Stimulated activated naive CD8-positive, alpha-beta T cell treated with anti-CD3 and anti-CD28 coated beads, Interleukin-15, Interleukin-2, amounts not matched to agents 100 U/mL and 50 U/mL, for 24 hours (primary cell): ENCODE measurements at places on chromosomes 2 and 18.

DNA sequence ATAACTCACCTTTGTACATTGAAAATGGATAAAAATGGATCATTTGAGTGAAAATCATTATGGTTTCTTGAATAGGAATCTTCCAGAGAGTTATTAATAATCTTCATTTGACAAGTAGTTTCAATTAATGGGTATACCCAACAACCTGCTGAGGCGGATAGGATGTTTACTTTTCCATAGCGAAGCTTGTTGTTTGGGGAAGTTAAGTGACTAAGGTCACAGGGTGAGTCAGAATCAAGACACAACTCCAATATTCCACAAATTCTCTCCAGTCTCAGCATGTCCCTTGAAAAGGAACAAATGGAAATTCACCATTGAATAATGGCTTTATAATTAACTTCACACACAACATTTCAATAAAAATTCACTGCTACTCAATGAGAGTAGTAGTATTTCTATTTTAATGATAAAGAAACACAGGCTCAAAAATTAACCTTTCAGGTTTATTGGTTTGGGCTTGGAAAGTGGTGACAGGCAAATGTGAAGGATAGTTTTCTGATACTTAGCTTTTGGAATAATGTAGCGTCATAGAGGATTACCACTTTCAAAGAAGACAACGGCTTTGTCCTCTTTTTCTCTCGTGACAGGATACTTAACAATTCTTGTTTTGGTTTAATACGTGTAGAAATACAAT, 211.3 kb downstream of the GPD2 start:
- DNase-seq, result no peak

- DNase-seq, result no peak
Measured at GRCh38 chr18:50188652-50189051, 6.3 kb downstream of the MYO5B start.

DNA sequence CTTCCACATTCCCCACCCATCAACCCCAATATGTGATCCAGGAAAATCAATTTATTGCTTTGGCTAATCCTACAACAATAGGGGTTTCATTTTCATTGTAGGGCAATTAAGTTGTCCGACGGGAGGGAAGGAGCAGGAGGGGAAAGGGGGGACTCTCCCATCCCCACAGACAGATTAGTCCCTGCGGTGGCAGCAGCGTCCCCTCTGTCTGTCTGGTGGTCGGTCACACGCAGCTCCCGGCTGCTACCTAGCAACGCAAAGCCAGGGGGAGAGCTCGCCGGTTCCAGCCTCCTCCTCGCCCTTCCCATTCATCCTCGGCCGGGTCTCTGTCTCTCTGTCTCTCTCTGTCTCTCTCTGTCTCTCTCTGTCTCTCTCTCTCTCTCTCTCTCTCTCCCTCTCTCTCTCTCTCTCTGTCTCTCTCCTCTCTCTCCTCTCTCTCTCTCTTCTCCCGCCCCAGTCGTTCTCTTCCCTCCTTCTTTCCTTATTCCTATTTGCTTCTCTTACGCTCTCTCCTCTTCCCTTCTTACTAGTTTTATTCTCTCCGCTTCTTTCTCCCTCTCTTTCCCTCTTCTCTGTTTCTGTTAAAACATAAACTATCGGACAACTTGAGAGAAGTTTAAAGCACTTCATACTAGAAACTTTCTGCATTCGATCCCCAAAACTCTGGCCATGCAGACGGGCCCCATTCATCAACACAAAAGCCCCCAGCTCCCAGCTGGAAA, 1.2 kb downstream of the LRP2 start:
- DNase-seq, result no peak

GRCh38 chr2:383178-383577, 95.3 kb upstream of the ALKAL2 start:
- no peak for DNase-seq

GRCh38 chr2:42337356-42337820, 23.6 kb downstream of the COX7A2L start:
- DNase-seq, result no peak

- no peak for DNase-seq
Measured at GRCh38 chr2:144241801-144242200, 278.1 kb downstream of the ZEB2 start.

DNA sequence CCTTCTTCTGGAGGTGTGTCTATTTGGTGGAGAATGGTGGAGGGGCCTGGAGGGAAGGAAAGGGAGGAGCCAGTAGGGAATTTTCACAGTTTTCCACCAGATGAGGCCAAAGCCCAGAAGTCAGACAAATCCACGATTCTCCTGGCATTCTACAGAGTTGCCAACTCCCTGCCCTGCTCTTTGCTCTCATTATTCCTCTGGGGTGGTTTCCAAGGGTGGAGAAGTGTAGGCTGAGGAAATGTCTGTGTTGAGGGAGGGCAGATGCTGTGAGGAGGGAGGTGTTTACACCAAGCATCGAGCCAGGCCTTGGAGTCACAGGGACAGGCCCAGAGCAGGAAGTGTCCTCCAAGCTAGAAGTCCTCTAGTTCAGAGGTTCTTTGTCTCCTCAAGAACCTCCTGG, 124.1 kb upstream of the LGALSL start:
- no peak for DNase-seq

DNA sequence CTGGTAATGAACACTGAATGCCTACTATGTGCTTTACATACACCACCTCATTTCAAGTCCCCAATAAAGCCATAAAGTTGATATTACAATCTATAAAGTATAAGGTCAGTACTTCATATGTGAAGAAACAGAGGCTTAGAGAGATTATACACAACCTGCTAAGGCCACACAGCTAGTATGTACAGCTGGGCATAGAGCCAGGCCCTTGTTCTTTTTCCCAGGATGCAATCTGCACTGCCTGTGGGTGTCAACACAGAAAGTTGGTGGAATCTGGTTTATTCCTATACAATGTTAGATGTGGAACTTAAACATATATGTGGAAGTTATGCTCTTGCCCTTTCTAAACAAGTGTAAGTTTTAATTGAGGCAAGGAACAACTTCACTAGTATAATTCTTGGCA, 32.8 kb downstream of the INSIG2 start:
- no peak for DNase-seq

DNA sequence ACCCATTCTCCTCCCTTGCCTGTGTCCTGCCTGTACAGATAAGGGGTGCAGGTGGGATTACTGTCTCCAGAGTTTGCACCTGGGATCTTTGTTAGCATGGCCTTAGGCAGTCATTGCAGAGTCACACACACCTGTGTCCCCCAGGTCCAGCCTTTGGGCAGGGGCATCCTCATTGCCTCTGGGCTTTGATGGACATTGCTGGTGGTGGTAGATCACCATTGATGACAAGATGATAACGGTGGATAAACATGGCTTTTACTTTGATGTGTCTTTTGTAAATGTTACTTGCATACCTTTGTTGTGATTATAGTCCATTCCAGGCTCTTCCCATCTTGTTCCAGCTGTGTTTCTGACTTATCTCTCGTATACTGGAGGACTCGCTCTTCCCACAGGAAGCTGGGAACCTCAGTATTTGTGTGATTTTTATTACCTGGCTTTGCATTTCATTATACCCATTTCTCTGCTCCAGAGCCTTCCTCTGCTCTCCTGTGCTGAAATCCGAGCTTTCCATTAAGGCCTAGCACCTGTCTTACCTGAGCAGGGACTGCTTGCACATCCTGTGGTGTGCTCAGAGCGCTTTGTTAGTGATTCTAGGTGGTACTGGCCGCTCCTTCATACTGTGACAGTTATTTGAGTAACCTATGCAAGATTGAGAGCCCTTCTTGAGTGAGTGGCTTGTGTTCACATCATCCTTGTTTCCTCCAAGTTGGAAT, 79.2 kb downstream of the PTPRM start:
- no peak for DNase-seq

DNA sequence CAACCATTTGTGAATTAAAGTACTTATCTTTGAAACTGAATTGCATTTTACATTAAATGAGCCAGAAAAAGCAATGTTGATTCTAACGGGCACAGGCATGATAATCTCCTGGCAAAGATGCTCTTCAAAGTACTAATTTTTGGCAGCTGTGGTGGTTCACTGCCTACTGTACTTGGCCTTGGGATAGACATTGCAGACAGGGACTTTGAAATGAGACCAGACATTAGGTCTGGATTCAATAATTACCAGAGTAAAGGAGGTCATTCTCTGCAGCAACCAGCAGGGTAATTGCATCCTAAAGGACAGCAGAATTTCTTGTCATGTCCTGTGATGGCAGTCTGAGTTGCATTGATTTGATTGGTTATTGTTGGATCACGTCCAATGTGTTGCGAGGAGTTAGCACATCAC, 986.5 kb downstream of the TDRD15 start:
- no peak for DNase-seq

- no peak for DNase-seq
Measured at GRCh38 chr2:216214768-216215167, 105.6 kb downstream of the XRCC5 start.

GRCh38 chr18:27921904-27922751, 254.8 kb downstream of the CDH2 start:
- no peak for DNase-seq

DNA sequence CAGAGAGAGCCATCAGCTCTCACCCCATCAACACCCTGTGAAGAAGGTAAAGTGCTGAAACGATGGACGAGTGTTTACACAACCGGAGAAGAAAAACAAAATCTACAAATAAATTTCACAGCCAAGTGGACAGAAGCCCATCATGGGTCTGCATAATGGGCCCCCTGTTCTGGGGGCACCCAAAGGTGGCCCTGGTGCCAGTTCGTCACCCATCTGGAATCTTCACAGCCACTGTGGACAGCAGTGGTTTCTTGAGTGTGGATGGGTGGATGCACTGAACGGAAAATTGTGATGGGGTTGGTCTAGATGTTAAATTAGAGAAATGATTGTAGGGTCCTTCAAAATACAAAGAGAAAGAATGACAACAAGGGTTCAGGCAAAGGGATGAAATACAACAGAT, 38.8 kb downstream of the ANKMY1 start:
- no peak for DNase-seq

GRCh38 chr2:74373985-74374384, 6.1 kb downstream of the DCTN1 start:
- no peak for DNase-seq

GRCh38 chr2:37819186-37819585, 105.9 kb upstream of the RMDN2 start:
- DNase-seq, result no peak

DNA sequence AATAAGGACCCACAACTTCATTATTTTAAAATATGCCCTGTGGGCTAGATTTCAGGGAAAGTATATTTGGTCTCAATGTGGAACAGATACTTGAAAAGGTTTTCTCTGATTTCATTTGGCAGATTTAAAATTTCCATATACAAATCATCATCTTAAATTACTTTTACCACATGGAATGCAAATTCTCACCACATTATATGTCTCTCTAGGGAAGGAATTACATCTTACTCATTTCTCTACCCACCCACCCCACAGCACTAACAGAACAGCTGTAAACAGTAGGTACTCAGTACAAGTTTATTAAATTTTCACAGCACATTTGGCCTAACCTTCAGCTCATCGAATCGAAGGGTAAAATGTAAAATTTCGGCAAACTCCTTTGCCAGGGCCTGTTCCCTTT, 104.0 kb downstream of the CYRIA start:
- no peak for DNase-seq

- DNase-seq, result no peak
Measured at GRCh38 chr2:82395531-82395930, 2063.5 kb downstream of the SUCLG1 start.

- no peak for DNase-seq
Measured at GRCh38 chr18:78664048-78664447, 315.6 kb upstream of the SALL3 start.

DNA sequence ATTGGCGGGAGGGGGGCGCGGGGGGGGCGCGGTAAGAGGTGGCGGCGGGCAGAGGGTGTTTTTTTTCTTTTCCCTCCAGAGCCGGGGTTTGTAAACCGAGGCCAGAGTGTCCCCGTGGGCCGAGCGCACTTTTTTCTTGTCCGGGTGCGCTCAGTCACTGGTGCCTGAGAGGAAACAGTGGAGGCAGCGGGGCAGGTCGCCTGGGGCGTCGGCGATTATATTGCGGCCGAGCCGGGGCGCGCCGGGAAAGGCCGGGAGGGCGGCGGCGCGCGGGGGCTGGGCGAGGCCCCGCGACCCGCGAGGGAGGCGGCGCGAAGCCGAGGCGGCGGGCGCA, 275 bp downstream of the HOXD8 start:
- no peak for DNase-seq

- DNase-seq, result no peak
Measured at GRCh38 chr2:100230754-100231153, 88.4 kb upstream of the AFF3 start.

- no peak for DNase-seq
Measured at GRCh38 chr2:22995576-22995975, 389.4 kb upstream of the KLHL29 start.

- no peak for DNase-seq
Measured at GRCh38 chr2:20797096-20797495, 25.8 kb downstream of the LDAH start.

DNA sequence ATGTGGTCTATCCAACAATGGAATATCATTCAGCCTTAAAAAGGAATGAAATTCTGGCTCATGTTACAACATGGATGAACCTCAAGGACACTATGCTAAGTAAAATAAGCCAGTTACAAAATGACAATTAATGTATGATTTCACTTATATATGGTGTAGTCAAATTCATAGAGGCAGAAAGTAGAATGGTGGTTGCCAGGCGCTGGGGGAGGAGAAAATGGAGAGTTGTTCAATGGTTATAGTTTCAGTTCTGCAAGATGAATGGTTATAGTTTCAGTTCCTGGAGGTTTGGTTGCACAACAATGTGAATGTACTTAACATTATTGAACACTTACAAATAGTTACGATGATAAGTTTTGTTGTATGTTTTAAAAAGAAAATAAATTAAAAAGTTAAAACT, 79.2 kb upstream of the IL1R2 start:
- peak; percentile 11 for DNase-seq

DNA sequence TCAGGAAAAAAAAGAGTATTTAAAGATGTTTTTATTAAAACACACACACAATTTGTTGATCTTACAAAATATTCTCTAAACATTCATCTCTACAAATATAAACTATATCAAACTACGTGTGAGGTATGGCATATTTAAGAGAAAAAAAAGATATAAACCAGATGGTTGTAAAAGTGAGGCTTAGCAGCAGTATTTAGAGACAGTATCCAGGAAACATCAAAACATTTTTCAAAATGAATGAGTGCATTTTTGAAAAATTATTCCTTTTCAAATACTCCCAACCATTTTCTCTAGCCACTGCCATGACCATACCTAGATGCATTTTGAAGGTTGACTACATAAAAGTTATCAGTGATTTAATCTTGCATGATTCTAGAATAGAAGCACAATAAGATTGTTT, 38.2 kb upstream of the RAB27B start:
- no peak for DNase-seq
